ENCODE measurements at places on chromosomes 12 and 14.

DNA sequence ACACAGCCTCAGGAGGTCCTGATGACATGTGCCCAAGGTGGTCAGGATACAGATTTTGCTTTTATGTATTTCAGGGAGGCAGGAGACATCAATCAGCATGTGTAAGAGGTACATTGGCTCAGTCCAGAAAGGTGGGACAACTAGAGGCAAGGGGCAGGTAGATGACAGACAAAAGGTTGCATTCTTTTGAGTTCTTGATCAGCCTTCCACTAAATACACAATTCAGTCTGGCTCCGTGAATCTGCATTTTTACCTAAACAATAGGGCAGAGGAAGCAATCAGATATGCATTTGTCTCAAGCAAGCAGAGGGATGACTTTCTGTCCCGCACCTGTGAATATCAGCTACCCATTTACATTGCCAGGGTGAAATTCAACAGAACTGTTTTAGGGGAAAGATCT lies 178.6 kb downstream of the KSR2 start:
- no peak for DNase-seq

GRCh38 chr12:70571705-70572268 lies 65.4 kb downstream of the PTPRB start:
- DNase-seq: no peak

- DNase-seq: no peak
Observed at GRCh38 chr12:42118136-42118879, 26.4 kb downstream of the GXYLT1 start.

DNA sequence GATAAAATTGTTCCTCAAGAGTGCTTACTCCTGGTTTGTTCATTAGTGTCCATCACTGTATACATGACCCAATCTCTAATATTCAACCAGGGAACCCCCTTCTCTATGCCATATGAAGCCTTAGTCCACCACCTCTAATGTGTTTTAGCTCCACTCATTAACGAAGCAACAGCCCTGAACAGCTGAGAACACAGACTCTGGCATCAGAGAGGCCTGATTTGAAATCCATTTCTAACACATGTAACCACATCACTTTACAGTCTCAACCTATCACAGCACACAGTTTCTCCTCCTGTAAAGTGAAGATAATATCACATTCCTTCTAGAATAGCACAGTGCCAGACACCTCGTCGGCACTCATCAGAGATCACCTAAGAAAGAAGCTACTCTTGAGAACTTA lies 64.3 kb downstream of the C2CD5 start:
- DNase-seq: no peak

DNA sequence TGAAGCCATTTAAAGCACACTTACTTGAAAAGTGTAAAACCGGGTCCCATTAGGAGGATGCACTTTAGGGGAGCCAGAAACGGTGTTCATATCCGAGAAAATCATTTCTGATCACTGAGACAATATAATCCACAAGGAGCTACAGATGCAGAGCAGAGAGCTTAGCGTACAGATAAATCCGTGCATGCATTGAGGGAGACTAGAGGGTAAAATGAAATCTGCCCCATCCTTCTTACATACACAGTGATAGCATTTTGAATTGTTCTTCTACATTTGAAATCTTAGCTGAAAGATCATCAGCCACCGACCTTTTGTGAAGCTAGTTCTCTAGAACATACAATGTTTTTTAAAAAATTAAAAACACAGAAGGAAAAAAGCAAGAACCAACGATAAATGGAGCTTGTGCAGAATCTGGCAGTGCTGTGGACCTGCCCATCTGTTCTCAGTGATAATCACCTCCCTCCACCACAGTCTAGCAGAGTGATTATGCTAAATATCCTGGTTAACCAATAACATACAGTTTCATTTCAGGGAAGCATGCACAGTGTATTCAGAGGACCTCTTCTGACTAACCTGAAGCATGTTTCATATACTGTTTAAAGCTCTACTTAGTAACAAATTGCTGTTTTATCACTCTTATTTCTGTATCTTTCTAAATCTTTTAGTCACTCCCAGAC lies 161.1 kb downstream of the PPFIA2 start:
- no peak for DNase-seq

DNA sequence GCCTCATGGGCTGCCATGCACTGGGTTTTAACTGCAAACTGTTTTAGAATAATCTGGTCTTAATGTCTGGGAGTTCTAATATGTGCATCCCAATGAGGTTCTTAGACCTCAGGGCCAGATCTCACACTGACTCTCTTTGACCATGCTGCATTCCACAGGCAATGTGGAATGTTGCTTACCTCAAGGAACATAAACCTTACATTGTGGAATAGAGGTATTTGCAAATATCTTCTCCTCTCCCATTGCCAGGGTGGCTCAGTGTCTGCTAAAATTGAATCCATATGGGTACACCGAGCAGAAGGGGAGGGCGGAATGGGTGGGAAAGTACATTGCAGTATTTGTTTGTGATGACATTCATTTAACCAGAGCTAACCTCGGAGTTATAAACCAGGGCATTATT lies 78.6 kb downstream of the CHST11 start:
- DNase-seq: no peak

GRCh38 chr12:32820376-32820931 lies 64.8 kb upstream of the YARS2 start:
- no peak for DNase-seq

GRCh38 chr14:74038020-74038859 lies 19.1 kb downstream of the BBOF1 start:
- no peak for DNase-seq

DNA sequence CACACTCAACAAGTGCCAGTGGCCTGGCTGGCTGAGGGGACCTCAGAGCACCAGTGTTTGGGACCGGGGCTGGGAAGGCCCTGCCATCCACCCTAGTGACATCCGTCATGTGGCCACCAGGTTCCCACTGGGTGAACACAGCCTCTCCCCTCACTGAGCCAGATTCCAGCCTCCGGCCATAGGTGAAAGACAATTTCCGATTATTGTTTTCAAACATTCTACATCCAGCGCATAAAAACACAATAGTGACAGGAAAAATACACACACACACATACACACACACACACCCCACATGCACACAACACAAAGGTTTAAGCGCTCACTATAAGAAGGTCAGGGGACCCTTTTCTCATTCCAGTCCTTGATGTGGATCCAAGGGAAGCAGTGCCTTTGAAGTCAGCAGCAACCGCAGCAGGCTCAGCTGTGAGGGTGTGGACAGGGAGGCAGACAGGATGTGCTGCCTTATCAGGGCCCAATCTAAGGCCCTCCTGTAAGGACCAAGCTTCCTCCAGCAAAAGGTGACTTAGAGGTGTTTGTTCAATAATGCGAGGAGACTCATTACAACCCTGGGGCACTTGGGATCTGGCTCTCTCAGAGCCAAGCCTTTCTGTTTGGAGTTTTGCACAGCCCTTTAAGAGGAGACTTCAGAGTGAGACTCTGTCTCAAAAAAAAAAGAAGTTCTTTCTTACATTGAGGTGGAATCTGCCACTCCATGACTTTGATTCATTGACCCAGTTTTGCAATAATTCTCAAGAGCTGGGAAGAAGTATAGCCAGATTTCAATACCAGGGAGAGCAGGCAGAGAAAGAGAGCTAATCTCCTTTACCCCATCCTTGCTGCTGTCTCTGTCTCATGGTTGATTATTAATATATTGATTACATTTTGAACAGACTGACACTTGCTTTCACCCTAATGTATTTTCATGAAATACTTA lies 227.8 kb downstream of the ZFP36L1 start:
- peak; percentile 15 for DNase-seq

DNA sequence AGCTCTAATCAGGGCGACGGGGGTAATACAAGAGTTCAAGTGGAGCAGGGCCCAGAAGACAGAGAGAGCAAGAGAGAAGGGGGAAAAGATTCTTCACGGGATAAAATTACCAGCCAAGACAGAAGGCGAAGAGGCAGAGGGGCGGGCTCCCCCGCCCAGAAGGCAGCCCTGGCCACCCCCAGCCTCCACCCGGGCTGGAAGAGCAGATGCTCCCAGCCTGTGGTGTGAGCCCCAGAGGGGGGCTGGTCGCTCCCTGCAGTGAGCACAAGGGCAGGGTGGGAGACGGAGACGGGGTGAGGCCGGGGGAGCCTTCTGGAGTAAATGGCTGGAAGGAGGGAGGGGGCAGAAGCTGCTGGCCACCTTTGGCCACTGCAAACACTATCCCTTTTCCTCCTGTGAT lies 1035.6 kb downstream of the VRK1 start:
- no peak for DNase-seq

GRCh38 chr12:89166525-89166934 lies 185.8 kb downstream of the DUSP6 start:
- DNase-seq: no peak

All from stimulated activated CD4-positive, alpha-beta T cell treated with anti-CD3 and anti-CD28 coated beads, Interleukin-15, amount 100 ng/mL, for 24 hours (primary cell).